ENCODE measurements at places on chromosomes 2 and 18.

- no peak for DNase-seq
These were observed 3.0 kb upstream of the TMEM37 start for GRCh38 chr2:119428488-119429224.

DNA sequence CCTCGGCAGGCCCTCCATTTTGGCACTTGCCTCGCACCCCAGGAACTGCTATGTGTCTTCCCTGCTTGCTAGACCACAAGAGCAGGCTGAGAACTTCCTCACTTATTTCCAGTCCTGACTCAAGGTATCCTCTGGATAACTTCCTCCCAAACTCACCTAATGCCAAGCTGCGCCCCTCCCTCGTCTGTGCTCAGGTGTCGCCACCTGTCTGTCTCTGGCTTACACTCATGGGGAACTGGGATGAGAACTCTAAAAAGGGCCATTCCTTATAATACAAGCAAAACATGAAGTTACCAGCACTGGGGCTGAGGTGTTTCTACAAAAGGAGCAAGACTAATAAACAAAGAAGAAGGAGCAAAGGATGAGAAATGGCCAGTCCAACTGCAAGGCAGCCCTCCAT, 191.5 kb upstream of the RMP24 start:
- no peak for DNase-seq

GRCh38 chr2:234378440-234378839, 118.4 kb downstream of the ARL4C start:
- DNase-seq: no peak

- DNase-seq: no peak
These were observed 5.7 kb upstream of the COBLL1 start for GRCh38 chr2:164847291-164847690.

DNA sequence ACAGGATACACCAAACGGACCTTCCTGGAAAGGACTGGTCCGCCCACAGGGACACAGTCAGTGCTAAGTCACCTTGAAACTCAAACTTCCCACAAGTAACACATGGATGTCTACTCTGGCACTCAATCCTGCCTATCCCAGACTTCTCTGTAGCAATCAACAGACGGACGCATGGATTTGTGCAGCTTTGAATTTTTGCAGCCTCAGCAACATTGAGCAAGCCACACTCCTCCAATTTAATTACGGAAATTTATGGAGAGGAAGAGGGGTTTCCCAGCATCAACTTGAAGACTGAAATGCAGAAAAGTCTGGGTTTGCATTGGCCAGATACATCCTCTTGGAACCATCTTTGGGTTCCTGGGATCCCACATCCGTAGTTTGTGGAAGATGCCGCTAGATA, 26.2 kb downstream of the DNER start:
- DNase-seq: no peak

DNA sequence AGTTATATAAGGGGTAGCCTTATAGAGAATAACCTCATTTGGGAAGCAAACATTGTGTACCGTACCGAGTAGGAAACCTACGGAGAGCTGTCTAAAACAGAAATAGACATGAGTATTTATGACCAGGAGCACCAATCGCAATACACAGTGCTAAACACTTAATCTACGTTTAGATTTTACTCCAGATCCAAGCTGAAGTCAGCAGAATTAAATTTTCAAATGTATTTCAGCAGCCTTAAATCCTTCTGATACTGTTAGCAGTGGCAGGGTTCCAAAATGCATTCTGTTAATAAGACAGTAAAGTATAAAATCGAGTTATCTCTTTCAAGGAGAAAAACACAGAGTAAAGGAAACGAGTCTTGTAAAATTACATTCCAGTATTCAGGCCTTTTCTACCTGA, 118.1 kb upstream of the ZNF521 start:
- no peak for DNase-seq

DNA sequence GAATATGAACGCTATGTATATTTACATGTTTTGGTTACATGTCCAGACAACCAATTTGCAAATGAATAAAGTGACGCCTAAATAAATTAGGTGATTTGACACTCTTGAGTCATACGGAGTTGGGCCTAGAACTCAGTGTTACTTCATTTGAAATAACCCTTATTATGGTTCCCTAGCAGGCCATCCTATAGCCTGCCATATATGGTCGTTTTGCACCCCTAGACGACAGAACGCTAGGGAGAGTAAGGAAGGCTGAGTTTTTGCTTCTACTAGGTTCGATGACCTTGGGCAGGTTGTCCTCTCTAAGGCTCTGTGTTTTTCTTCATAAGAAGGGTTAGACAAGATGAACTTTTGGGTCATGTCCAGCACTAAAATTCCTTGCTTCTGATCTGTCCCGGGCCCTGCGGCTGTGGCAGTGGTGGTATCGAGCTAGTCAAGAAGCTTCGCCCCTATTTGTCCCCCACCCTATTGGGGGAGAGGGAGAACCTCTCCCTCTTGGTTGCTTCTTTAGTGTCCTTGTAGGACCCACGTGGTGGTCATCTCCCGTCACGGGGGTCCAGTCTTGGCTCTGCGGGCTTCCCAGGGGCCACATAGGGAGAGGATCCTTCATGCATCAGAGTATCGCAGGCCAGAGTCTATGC, 574 bp upstream of the EML4 start:
- no peak for DNase-seq

GRCh38 chr2:136502660-136503059, 262.7 kb upstream of the THSD7B start:
- DNase-seq: no peak

- DNase-seq: no peak
These were observed 113.2 kb upstream of the ZSWIM2 start for GRCh38 chr2:186962085-186962747.

- no peak for DNase-seq
These were observed 126.0 kb upstream of the KLF7 start for GRCh38 chr2:207291625-207292252.

- no peak for DNase-seq
These were observed 111.2 kb downstream of the MYO5B start for GRCh38 chr18:50083708-50084107.
